ENCODE measurements at places on chromosomes 5 and 9.

DNA sequence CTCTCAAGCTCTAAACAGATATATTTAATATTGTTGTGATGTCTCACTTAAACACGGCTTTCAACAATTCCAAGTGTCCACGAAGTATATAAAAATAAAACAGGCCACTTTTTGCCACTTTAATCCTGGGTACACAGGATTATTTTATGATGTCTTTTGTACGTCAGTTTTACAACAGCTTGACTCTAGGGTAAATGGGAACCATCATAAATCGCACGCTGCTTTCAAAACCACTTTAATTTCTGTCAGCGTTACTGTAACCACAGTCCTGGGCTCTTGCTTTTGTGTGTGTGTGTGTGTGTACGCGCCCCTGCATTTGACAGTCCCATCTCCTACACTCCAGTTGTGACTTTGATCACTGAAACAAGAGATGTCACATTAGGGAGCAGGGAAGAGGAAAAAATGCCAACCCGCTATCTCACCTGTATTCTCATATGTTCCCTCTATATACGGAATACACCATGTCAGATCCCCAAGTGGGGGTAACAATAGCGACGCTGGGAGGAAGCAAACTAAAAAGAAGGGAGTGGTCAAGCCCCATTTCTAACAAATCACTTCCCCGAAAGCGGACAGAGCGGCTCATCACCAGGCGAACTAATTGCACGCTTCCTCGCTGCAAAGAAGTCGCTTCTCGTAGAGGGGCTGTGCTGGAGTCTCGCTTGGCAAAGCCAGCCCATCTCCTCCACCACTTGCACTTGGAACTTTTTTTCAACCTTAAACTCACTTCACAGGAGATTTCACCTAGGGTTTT, 1.2 kb downstream of the BNC2 start:
- DNase-seq = no peak

DNA sequence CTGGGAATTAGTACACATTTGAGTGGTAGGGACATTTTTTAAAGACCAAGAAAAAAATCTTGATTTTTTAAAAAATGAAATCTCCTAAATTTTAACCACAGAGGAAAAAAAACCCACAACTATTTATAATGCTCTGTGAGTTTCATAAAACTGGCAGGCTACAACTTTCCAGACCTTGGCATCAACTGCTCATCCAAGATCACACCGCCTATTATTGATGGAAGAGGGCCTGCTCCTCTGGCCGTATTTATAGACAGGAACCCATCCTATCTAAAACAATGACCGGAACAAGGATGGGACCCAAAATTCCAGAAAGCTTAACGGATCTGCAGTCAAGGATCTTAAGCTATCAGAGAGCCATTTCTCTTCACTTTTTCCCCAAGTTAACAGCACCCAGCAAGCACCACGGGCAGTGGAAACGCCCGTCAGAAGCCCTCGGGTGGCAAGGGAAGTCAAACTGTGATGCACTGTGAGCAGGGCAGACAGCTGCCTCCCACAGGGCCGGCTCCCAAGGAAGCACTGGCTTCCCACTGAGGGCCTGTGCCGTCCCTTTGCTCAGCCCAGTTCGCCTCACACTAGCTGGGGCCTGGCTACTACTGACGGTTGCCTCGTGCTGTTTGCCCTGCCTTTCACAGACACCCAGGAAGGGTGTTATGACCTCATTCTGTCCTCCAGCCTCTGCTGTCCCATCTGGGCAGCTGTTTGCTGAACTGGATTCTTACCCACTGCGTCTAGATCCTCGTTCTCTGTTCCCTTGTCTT, 62.8 kb downstream of the CDC14B start:
- no peak for DNase-seq

GRCh38 chr9:82369251-82369945, 380.8 kb downstream of the SPATA31D1 start:
- DNase-seq = no peak

- DNase-seq = no peak
These were observed 23.2 kb upstream of the TYRP1 start for GRCh38 chr9:12670006-12670405.

All from T-helper 2 cell (primary cell).